ENCODE measurements at places on chromosomes 5 and 9.

- DNase-seq, result no peak
Observed at GRCh38 chr5:111834926-111835599, 78.1 kb upstream of the NREP start.

DNA sequence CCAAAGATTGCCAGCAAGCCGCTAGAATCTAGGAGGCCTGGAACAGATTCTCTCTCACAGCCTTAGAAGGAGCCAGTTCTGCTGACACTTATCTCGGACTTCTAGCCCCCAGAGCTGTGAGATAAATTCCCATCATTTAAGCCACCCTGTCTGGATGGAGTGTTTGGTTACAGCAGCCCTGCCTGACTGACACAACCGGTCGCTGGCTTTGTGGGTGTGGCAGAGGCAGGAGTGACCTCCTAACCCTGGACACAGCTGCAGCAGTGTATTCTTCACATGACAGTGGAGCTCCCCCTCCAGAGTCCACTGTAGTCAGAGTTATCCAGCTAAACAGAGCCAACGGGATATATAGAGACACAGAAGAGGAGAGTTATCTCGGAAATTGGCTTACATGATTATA is 21.2 kb upstream of the IL17B start:
- DNase-seq, result no peak

- DNase-seq, result no peak
Observed at GRCh38 chr5:106957336-106957735, 713.4 kb downstream of the EFNA5 start.

DNA sequence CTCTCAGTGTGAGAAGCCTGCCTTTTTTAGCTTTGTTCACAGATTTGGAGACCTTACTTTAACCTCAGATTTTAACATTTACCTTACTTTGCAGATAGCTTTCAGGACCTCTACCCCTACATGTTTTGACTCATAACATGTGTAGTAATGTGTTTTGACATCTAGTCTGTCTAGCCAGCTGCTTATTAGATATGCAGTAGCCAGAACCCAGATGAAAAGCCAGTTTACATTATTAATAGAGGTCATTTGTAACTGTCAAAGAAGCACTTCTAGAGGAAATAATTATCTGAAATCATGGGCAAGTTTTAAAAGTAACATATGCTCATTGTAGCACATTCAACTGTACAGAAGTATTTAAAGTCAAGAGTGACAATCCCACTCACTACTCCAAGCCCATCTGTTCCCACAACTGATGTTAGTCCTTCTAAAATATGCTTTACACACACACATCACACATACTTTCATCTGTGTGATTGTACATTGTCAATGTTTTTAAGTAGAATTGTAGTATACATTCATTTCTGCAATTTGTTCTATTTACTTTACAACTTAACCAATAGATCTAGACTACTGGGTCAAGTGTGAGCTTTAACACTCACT is 71.8 kb upstream of the NIPAL4 start:
- DNase-seq, result no peak

DNA sequence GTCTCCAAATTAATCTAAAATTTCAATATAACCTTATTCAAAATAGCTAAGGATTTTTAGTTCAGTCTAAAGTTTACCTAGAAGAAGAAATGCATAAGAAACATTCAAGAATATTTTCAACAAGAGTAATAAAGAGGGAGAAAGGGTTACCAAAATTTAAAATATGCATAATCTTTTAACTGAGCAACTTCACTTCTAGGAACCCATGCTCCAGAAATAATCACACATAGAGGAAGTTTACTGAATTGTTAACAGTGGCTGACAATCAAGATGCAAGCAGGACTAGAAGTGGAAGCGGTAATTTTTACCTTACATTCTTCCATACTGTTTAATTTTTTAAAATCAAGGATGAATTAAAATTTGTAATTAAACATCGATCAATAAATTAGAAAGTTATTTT is 1.9 kb downstream of the PJA2 start:
- no peak for DNase-seq

DNA sequence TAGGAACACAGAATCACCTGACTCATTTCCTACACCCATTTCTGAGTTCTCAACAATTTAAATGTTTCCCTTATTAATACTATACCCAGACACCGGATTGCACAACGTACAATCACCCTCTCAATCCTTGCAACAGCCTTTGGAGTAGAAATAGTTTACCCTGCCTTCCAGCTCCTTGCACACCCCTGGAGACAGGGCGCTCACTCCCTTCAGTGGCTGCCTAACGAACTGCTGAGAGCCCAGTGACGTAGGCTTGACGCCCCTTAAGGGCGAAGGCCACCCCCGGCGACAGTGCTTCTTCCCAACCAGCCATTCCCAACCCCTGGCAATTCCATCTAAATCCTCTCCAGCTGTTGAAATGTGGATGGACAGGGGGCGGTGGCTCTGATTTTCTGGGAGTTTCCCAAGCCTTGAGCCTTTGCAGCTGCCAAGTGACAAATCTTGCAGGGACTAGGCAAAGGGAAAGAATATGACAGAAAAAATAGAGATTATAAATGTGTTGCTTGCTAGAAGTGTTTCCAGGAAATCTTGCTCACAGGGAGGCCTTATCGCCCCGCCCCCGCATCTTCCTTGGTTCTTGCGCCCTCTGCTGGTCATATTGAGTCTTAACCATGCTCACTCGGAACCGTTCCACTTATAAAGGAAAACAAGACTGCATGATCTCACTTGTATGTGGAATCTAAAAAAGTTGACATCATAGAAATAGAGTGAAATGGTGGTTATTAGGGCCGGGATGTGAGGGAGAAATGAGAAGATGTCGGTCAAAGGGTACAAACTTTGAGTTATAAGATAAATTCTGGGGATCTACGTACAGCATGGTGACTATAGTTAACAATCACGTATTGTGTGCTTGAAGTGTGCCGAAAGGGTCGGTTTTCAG is 7.6 kb upstream of the BARX1 start:
- peak; percentile 66 for DNase-seq

GRCh38 chr9:84921175-84921574 is 251.6 kb downstream of the NTRK2 start:
- DNase-seq, result no peak

GRCh38 chr5:111743988-111744387 is 13.0 kb downstream of the NREP start:
- no peak for DNase-seq

DNA sequence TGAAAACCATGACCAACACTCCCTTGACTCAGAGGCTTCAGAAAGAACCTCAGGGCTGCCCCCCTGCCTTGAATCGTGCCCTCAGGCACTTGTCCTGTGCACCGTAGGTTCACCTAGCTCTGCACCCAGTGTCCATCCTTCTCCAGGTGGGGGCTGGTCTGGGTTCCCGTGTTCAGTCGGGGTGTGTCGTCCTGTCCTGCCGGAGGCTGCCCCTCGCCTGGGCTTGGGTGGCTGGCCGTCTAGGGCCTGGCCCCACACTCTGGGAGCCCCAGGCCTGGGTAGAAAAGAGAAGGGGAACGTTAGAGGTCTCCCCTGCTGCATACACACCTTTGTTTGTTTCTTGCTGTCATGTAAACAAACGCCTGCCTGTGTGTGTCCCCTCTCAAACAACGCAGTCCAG is 29.3 kb downstream of the CATSPER3 start:
- DNase-seq, result no peak

GRCh38 chr5:159545156-159545555 is 214.9 kb upstream of the IL12B start:
- DNase-seq, result no peak

GRCh38 chr9:35108461-35108860 is 5.5 kb upstream of the STOML2 start:
- DNase-seq, result no peak

DNA sequence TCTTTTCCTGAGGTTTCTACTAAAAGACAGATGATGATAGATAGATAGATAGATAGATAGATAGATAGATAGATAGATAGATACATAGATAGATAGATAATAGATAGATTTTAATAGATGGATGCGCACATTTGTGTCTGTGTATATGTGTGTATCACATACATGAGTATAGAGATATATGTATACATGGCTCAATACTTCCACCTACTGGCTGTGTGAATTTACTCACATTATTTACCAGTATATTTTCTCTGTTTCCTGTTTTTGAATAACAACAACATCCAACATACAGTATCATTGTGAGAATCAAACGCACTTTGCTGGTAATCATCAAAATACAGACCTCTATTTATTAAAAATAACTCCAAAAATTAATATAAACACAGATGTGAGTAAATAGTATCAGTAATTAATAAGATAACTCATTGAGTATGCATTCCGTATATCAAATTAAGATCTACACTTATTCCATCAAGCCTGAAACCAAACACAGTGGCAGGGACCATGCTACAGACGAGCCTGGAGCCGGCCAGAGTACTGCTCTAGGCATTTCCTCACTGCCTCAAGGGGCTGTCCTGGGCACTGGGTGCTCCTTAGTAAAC is 338.0 kb downstream of the SEMA5A start:
- no peak for DNase-seq

DNA sequence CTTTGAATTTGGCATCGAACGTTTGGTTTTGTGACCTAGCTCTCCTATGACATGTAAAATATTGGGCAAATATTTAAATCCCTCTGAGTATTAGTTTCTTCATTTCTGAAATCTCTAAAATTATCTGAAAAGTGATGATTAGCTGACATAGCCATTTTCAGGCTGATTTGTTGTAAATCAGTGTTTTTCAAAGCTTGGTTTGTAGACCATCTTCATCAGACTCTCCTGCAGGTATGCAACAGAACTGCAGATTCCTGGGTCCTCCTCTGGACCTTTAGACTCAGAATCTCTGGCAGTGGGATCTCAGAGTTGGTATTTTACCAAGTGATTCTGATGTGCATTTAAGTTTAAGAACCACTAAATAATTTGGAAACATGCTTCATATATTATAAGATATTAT is 38.9 kb upstream of the NMUR2 start:
- no peak for DNase-seq

DNA sequence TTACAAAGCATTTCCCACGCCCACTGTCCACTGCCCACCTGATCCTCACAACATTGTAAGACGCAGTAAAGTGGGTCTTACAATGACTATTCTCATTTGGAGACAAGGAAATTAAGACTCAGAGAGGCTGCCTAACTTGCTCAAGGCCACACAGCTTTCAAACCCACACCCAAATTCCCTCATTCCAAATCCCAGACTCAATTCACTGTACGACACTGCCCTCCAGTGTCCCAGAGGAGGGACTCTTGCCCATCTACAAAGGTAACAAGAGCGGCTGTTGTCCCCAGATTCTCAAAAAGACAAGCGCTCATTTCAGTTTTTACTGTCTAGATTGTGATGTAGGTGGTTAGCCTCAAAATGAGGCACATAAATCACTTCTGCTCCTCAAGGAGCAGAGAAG is 184.6 kb downstream of the ACTL7B start:
- no peak for DNase-seq

DNA sequence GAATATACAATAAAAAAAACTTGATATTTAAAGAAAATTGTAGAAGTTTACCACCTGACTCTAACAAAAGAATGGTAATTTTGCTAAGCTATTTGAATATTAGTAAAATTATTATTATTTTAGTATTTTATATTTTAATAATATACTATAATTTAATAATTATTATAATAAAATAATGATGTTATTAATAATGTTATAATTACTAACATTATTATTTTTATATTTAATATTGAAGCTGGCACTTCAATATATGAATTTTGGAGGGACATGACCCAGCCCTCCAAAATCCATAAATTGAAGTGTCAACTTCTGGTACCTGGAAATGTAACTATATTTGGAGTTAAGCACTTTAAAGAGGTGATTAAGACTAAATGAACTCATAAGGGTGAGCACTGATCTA is 486.1 kb upstream of the CDH9 start:
- DNase-seq, result no peak

DNA sequence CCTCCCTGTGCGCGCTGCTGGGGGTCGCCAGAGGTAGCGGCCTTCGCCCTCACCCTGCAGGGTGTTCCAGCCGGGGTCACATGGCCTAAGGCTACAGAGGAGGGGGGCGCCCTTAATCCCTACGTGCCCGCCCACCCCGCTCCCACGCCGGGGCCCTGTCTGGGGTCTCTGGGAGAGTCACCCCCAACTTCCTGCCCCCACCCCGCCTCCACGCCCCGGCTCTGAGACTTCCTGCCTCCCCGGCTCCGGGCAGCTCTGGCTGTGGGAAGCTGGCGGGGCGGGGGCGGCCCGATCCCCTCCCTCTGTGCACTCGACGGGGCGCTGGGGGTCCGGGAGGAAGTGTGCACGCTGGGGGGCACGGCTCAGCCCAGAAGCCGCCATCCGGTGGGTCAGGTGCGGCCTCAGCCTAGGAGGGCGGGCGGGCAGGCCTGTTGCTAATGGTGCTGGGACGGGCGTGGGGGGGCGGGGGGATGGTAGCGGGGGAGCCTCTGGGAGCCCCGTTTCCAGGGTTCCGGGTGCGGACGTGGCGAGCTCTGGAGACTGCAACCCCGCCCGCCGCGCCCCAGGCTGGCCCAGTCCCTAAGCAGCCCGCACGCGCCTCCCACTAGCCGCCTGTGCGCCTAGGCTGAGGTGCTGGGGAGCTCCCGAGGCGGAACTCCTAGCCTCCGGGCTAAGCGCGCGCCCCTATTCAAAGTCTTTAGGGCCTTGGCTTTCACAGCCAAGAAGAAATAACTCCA is 61.6 kb downstream of the CXXC5 start:
- DNase-seq, result no peak

DNA sequence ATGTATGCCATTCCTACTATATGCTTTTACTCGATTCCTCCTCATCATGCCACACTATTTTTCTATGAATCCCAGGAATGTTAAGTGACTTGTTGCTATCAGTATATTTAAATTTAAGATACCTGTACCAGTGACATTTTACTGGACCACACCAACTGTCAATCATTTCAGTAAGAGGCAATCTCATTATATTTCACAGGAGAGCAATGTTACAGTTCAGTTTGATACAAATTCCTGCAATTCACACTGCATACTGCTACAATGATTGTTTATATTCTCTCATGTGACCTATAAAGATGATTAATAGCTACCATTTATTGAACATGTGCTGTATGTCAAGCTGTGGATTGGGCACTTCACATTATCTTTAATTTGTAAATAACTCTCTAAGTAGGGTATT is 30.0 kb downstream of the SPEF2 start:
- DNase-seq, result no peak

DNA sequence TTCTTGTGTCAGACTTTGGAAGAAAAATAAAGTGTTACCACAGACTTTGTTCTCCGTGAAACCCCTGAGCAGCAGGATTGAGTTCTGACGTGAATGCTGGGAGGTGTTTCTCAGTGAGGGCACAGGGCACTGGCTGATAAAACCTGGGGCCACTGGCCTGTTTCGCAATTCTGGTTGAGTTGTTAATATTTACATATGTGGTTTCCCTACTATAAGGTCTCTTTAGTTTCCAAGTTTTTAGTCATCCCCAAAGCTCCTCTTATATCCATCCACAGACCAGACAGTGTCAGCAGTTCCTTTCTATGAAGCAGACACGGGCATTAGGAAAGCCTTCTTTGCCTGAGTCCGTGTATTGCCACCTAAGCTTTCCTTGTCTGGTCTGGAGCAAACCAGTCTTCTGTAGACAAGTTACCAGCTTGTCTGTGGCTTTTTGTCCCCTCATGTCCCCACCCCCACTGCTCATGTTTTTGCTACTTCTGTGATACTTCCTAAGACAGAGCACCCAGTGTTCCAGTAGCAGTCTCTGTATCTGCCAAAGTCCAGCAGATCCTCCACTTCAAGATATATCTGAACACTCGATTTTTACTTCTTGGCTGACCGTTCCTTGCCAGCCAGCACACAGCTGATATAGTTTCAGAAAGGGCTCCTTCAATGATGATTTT is 42.0 kb downstream of the ACO1 start:
- no peak for DNase-seq
